ENCODE measurements at places on chromosomes 13 and 19.

DNA sequence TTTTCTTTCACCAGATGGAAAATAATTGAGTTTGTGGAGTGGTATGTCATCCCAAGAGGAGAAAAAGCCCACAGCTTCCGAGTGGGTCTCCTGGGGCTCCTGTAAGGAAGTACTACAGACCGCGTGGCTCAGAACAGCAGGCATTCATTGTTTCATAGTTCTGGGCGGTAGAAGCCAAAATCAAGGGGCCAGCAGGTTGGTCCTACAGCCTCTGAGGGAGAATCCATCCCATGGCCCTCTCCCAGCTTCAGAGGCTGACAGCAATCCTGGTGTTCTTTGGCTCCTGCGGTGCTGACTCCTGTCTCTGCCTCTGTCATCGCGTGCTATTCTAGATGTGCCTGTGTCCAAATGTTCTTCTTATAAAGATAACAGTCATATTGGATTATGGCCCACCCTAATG is 362.6 kb downstream of the FGF14 start:
- no peak for DNase-seq

DNA sequence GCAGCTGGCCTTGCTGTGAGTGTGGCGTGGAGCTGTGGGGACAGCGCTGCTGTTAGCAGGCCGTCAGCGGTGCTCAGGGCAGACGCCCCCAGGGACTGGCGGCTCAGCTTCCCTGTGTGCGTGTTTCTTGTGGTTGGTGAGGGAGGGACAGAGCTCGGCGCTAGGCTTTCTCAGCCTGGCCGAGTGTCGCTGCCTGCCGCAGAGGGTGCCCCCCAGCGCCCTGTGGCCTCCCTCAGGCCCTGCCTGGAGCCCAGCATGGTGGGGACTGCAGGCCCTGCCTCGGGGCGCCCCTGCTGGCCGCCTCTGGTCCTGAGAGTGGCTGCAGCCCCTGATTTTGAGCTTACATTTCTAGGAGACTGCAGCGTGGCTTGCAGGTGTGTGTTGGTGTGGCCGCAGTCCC is 35.5 kb downstream of the DOT1L start:
- DNase-seq, result no peak

DNA sequence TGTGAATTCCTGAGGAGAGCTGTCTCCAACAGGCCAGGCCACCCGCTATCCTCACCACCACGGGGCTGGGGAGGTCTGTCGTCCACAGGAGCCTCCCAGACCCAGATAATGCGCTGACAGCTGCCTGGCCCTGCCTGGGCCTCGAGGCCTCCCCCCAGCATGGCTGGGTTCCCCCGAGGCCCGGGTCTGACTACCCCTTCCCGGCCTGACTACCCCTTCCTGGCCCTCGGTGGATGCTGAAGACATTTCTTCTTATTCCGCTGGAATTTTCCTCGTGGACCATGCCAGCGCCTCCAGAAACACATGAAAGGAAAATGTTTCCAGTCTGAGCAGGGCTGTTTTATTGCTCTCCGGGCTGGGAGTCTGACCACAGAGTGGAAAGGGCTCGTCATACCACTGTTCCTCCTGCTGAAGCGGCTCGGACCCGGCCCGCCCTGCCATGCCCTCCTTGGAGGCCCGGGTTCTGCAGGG is 16.8 kb upstream of the COMP start:
- DNase-seq, result peak; percentile 94

DNA sequence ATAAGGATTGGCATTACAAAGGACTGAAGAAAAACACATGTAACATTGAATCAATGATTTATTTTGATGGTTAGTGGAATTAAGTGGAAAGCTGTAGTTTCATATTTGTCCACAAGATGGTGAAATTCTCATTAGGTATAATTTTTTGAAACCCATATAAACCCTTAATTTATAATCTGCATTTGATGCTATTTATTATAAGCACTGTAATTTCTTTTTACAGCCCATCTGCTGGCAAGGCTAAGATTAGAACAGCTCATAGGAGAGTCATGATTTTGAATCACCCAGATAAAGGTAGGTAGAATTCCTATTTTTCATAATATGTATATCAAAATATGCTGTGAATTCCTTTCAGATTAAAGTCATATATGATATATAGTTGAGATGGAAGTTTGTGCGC is 62.2 kb downstream of the DNAJC15 start:
- DNase-seq, result no peak

DNA sequence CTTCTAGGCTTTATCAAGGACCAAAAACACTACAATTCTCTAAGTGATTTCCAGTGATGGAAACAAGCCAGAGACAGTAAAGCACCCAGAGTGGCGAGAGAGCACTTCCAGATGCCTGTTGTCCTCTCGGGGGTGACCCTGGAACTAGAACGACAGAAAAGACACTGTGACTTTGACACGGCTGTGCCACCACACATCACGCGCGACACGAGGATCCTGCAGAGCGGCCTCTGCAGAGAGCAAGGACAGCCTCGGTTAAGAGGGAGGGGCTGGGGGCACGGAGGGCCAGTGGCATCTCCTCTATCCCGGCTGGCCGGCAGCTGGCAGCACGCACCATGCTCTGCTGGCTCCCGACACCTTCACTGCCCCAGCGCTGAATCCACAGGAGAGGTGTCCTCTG is 42.3 kb downstream of the SUGP2 start:
- no peak for DNase-seq

GRCh38 chr13:94595001-94595949 is 677 bp downstream of the TGDS start:
- DNase-seq, result no peak

GRCh38 chr19:56156768-56157167 is 15.7 kb downstream of the ZNF444 start:
- no peak for DNase-seq

GRCh38 chr13:20505405-20506366 is 20.0 kb downstream of the CRYL1 start:
- no peak for DNase-seq

GRCh38 chr19:18300930-18301717 is 19.7 kb upstream of the JUND start:
- DNase-seq, result no peak
